Epithelial cell of proximal tubule (primary cell): ENCODE measurements at places on chromosomes 12 and 14. TPM values are rescaled to one million over a fixed set of nuclear protein-coding genes. Genes with fewer than 3 reads are reported as not detected.

DNA sequence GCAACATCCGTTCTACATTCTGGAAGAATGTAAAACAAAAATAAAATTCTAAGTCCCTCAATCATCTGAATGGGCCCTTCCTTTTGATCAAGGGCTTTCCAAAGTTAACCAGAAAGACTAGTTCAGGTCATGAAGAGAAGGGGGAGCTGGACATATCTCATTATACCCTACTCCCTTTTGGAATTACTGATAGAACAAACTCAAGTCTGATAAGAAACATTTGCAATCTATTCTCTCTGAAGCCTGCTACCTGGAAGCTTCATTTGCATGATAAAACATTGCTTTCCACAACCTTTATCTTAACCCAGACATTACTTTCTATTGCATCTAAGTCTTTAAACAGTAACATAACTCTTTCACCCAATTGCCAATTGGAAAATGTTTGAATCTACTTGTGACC lies 8.3 kb upstream of the ACSM4 start:
- no peak for DNase-seq

- no peak for DNase-seq
These were observed 85.2 kb upstream of the MAX start for GRCh38 chr14:65187421-65188049.

GRCh38 chr14:24941719-24942118 lies 108.2 kb downstream of the STXBP6 start:
- DNase-seq, result no peak

GRCh38 chr14:26403760-26404159 lies 194.1 kb downstream of the NOVA1 start:
- no peak for DNase-seq

- DNase-seq, result peak; percentile 46
These were observed 187.1 kb upstream of the CDKN3 start for GRCh38 chr14:54209511-54210250.

GRCh38 chr12:27083861-27084394 lies 1.6 kb upstream of the C12orf71 start:
- peak; percentile 9 for DNase-seq

DNA sequence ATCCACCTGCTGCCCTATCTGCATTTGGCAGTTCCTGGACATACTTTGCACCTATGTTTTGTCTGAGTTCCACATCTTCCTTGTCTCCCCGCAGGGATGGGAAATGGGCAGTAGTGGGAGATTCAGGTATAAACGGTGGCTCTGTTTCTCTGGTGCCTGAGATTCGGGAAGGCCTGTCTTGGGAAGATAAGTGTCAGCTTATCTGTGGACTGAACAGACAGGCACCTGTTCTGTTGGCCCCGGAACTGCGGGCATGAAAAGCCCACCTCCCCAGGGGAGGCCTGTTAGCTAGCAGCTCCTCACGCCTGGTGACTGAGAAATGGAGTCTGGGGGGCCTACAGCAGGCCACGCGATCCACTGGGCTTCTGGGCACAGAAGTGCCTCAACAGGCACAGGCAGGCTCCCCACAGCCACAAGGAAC lies 5.8 kb downstream of the PHB2 start:
- no peak for DNase-seq

DNA sequence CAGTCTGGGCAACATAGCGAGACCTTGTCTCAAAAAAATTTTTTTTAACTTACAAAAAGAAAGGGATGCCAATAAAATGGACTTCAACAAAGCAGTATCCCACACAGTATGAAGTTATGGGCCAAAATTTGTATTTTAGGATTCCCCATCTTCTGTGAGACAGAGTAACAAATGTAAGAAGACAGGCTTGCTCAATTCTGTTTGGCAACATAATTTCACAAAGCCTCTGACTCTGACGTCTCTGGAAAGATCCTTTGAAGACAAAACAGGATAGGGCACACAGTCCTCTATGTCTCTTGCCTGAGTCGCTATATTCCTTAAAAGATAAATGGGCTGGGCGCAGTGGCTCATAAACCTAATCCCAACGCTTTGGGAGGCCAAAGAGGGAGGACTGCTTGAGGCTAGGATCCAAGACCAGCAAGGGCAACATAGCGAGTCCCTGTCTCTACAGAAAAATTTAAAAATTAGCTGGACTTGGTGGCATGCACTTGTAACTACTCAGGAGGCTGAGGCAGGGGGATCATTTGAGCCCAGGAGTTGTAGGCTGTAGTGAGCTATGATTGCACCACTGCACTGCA lies 1.1 kb upstream of the HOMEZ start:
- no peak for DNase-seq

GRCh38 chr14:96622926-96623325 lies 120.7 kb downstream of the PAPOLA start:
- DNase-seq, result no peak

The PAWR gene
- total RNA-seq, result 86.2 and 110 TPM in 2 replicates

The MYF6 gene
- total RNA-seq, result 0.14 TPM in 1 of 2 replicates, not detected in the other

The ERH gene
- 163 and 166 TPM in 2 replicates for total RNA-seq

The PITPNM2 gene
- total RNA-seq, result 4.1 and 4.6 TPM in 2 replicates

The USP44 gene
- total RNA-seq, result 2.1 and 7.9 TPM in 2 replicates

The ACVRL1 gene
- 2.4 and 3.6 TPM in 2 replicates for total RNA-seq
